Adipose tissue (tissue), 3 donors: ENCODE measurements at places on chromosomes 5 and 9. TPM values are rescaled to one million over a fixed set of nuclear protein-coding genes. Genes with fewer than 3 reads are reported as not detected.

The CDC20B gene
- not detected for polyA plus RNA-seq

The PLPP7 gene
- 5.6 TPM for polyA plus RNA-seq

The SRD5A1 gene
- 6.0 TPM for polyA plus RNA-seq

The KDM3B gene
- polyA plus RNA-seq = 22.9 TPM

The SLC1A1 gene
- polyA plus RNA-seq = 1.2 TPM

The MIGA2 gene
- 21.5 TPM for polyA plus RNA-seq

The GPR151 gene
- not detected for polyA plus RNA-seq

The IL12B gene
- polyA plus RNA-seq = not detected

The SPATA31A3 gene
- polyA plus RNA-seq = not detected

The PCDHGB5 gene
- 2.3 TPM for polyA plus RNA-seq

The CDX1 gene
- not detected for polyA plus RNA-seq

The FAM170A gene
- polyA plus RNA-seq = not detected

The TICAM2 gene
- 1.1 TPM for polyA plus RNA-seq

The CCNI2 gene
- not detected for polyA plus RNA-seq

The FST gene
- polyA plus RNA-seq = 30.6 TPM

The OR1Q1 gene
- not detected for polyA plus RNA-seq

The SHC3 gene
- 0.24 TPM for polyA plus RNA-seq

The PLAC8L1 gene
- 0.12 TPM for polyA plus RNA-seq

The FOXB2 gene
- not detected for polyA plus RNA-seq

The ALDH7A1 gene
- polyA plus RNA-seq = 49.0 TPM

The CEL gene
- 9,324 TPM for polyA plus RNA-seq

The TIMD4 gene
- 1.00 TPM for polyA plus RNA-seq

The MARCOL gene
- polyA plus RNA-seq = not detected

The SPINK13 gene
- polyA plus RNA-seq = not detected

The PALM2AKAP2 gene
- polyA plus RNA-seq = 21.7 TPM

The MYO10 gene
- 15.9 TPM for polyA plus RNA-seq

The SLC25A2 gene
- polyA plus RNA-seq = 0.03 TPM

The MOB3B gene
- 3.5 TPM for polyA plus RNA-seq

The GLRA1 gene
- 0.13 TPM for polyA plus RNA-seq

The TEX48 gene
- polyA plus RNA-seq = not detected

The BRINP1 gene
- polyA plus RNA-seq = not detected

The RMI1 gene
- 1.6 TPM for polyA plus RNA-seq

The ELAVL2 gene
- polyA plus RNA-seq = not detected
